T-helper 22 cell (primary cell): ENCODE measurements at places on chromosomes 12 and 14.

DNA sequence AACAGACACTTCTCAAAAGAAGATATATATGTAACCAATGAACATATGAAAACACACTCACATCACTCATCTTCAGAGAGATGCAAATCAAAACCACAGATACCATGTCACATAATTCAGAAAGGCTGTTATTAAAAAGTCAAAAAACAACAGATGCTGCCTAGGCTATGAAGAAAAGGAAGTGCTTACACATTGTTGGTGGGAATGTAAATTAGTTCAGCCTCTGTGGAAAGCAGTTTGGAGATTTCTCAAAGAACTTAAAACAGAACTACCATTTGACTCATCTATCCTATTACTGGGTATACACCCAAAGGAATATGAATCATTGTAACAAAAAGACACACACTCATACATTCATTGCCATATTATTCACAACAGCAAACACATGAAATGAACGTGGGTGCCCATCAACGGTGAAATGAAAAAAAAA, 35.1 kb downstream of the EIF2S3B start:
- DNase-seq: no peak

- DNase-seq: no peak
Observed at GRCh38 chr14:60738843-60739508, 4.4 kb downstream of the MNAT1 start.

DNA sequence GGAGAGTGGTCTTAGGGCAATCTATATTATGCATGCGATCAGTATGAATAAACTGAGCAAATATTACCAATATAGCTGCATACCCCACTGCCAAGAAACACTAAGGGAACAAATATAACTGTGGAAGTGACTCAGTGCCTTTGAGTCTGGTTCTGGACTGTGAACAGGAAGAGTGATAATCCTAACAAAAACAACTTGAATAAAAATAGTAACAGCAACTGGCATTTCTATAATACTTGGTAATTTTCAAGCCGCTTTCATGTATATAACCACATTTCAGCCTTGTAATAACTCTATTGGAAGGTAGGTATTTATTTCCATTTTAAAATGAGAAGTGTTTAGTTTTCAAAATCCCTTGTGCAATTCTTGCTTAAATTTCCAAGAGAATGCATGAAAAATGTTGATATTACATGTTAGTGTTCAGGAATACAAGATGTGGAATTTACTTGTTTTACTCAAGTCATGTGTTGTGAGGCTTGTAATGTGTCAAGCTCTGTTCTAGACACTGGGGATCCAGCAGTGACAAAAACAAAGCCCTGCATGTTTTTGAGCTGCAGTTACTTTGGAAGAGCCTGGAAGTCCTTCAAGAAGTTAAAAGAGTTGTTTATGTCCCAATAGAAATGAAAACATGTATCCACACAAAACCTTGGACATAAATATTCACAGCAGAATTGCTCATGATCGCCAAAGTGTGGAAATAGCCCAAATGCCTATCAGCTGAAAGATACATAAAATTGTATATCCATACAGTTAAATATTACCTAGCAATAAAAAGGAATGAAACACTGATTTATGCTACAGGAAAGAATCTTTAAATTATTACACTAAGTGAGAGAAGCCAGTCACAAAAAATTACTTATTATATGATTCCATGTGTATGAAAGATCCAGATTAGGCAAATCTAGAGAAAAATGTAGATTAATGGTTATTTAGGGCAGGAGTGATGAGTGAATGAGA, 338.1 kb upstream of the TMEM132C start:
- DNase-seq: no peak

- no peak for DNase-seq
Observed at GRCh38 chr14:82999802-83000201, 1466.1 kb upstream of the SEL1L start.

DNA sequence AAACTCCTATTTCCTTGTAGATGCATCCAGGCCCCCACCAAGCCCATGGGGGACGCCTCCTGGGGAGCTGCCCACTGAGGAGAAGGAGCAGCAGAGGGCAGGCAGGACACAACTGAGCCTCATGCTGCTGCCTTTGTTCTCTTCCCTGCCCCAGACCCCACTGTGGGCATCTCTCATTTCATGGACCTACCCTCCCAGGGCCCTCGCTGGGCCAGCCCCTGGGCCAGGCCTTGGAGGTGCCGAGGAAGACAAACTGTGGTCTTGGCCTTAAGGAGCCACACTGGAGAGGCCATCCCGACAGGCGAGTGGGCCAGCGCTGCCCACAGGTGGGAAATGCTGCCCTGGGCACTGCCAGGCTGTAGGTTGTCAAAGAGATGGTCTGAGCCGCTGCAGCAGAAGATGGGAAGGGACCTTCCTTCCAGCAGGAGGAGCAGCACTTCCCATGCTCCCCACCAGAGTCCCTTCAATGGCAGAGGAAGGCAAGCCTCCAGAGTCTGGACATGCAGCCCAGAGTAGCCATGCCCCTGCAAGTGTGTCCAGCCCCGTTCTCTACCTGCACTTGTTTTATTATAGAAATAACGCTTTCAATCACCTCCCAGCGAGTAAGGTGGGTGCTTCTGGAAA, 147.4 kb downstream of the BCL11B start:
- DNase-seq: no peak

DNA sequence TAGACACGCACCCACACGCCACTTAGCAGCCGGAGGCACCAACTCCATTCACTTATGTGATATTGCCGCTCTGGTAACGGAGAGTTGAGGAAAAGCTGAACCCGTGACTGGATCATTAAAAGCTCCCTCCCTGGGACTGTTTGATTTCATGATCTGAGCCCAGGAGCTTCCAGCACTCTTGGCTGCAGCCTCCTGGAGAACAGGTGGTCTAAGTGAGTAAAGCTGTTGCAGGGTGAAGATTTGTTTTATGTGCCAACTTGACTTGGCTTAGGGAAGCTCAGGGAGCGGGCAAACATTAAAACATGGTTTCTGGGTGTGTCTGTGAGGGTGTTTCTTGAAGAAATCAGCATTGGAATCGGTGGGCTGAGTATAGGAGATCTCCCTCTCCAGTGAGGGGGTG, 16.9 kb upstream of the TMEM132C start:
- DNase-seq: no peak
